ENCODE measurements at places on chromosomes 7 and 10.

DNA sequence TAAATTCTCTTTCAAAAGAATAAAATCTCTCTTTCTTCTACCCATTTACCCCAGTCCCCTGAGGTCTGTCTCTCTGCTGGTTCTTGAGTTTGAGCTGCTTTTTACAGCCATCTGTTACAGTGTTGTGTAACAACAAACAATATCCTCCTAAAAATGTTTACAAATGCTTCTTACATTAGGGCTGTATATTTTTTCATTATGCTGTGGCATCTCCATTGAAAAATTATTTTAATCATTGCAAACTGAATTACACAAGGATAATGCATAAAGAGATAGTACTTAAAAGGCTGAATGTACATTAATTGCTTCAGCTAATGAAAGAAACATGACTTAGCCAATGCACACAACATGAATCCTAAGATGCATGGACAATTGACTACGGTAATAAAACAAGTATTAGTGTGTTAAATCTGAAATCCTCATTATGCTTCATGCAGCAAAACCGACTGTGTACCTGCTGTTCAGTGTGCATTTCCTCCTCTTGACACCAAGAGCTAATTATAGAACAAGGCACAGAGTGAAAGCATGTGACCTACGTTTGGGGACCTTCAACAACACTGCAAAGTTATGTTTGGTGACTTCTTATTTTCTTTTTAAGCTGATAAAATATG lies 181.7 kb upstream of the RHOBTB1 start:
- no peak for DNase-seq

DNA sequence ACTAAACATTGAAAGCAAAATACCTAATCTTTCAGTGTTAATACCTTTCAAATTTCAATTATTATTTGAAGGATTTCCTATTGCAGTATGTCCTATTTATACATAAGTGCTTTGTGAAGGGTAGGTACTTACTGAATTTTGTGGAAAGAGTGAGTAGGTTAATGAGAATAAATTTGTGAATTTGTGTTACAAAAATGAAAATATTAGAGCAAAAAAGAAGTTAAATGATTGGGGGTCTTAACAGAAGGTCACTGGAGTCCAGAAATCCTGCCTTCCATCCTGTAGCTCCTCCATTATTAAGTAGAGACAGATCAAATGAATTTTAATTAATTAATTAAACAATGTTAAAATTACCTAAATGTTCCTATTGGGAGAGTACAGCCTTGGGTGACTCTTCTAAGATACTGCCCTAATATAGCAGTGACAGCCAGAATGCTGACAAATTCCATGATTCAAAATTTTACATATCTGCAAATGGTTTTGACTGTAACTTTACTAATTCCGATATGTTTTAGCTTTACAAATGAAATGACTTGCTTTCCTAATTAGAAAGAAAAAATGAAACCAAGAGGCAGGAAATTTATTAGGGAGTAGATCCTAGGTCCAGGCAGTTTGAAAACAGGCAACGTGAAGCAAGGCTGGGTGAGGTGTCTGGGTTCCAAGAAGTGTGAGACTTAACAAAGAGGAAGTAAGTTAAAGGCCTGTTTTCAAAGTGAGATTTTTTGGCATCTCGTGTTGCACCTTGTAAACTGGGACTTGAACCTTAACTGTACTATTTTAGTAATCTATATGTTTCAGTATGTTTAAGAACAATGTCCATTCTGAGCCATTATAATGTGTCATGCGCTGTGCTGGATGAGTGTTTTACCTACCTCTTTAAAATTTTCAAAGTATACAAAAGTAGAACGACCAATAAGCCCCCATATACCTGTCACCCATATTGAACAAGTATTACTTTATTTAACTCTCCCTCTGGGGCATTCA lies 1.5 kb downstream of the PIK3CG start:
- no peak for DNase-seq

- no peak for DNase-seq
Measured at GRCh38 chr7:139909379-139910050, 80.5 kb downstream of the TBXAS1 start.

DNA sequence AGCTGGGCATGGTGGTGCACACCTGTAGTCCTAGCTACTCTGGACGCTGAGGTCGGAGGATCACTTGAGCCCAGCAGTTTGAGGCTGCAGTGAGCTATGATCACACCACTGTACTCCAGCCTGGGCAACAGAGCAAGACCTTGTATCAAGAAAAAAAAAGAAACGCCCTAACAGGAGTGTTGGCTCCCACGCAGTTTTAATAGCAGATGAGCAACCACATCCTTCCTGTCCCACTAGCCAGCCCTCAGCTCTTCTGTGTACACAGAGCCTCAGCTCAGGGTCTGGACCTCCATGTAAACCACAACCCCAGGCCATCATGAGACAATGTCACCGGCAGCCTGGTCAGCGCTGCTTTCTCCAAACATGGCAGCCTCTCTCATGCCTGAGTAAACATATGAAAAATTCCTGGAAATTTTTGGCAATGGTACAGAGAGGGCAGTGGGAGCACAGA lies 108.2 kb downstream of the PIP4K2A start:
- no peak for DNase-seq

DNA sequence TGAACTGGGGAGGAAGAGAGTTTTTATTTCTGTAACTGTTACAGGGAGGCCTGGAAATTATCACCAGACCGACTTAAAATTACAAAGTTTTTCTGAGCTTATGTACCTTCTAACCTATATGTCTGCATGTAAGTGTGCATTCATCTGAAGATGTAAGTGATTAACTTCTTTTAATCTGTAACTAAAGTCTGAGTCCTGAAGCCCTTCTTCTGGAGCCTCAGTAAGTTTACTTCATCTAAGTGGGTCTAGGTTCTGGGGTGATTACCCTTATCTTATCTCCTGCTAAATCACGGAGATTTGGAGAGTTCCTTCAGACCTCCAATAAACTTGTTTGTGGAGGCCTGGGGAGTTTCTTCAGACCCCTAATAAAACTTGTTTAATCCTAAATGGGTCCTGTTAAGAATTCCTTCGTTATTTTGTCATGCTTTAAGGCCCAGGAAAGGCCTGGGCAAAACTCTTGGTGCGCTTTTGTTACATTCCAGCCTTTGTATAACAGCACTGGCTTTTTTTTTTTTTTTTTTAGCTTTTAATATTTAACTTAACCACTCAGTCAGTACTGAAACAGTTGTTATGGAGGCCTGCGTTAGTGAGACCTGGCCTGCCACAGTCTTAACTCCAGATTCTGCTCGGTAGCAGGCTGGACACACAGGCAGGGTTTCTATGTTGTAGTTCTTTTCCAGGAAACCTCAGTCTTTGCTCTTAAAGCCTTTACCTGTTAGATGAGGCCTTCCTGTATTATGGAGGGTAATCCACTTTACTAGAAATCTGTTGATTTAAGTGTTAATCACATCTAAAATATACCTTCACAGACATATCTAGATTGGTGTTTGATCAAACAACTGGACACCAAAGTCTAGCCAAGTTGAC lies 33.0 kb downstream of the TPST1 start:
- DNase-seq: no peak

GRCh38 chr10:43125881-43126731 lies 12.1 kb upstream of the CSGALNACT2 start:
- DNase-seq: no peak

- DNase-seq: peak; percentile 68
Measured at GRCh38 chr7:21256310-21256877, 171.5 kb upstream of the SP4 start.

DNA sequence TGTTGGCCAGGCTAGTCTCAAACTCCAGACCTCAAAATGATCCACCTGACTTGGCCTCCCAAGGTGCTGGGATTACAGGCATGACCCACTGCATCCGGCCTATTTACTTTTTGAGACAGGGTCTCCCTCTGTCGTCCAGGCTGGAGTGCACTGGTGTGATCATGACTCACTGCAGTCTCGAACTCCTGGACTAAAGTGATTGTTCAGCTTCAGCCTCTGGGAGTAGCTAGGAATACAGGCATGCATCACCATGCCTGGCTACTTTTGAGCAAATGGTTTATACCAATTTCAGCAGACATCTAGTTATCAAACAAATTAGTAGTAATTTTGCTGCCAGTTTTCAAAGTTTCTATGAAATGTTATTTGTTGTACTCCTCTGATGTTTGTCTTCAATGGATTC lies 2.2 kb upstream of the WAC start:
- no peak for DNase-seq

DNA sequence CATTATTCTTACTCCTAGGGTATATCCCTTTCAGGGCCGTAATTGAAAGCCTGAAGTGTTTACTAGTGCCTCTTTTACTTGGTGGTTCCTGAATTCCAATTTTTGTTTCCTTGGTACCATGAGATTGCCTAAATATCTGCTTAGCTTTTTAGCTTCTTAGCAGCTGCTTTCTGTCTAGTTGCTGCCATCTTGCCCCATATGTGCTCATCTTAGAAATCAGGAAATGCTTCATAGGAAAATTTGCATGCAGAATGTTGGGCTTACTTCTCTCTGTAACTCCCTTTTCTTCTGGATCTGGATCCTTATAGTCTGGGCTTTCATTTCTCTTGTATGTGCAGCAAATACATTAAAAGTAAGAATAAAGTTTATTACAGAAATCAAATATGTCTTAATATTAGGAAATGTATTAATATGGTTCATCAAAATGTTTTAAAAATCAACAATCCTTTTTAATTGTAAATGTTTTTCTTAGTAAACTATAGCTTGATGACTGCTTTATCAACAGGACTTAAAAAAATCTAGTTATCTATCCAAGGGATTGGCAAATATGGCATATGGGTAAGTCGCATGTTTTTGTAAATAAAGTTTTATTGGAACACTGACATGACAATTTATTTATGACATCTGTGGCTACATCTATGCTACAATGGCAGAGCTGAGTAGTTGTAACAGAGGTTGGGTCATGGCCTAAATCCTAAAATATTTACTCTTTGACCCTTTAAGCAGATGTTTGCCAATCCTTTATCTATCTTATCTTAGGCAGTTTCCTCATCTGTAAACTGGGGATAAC lies 73.5 kb upstream of the CDK6 start:
- DNase-seq: no peak

- no peak for DNase-seq
Measured at GRCh38 chr10:1572519-1573333, 164.6 kb downstream of the ADARB2 start.

DNA sequence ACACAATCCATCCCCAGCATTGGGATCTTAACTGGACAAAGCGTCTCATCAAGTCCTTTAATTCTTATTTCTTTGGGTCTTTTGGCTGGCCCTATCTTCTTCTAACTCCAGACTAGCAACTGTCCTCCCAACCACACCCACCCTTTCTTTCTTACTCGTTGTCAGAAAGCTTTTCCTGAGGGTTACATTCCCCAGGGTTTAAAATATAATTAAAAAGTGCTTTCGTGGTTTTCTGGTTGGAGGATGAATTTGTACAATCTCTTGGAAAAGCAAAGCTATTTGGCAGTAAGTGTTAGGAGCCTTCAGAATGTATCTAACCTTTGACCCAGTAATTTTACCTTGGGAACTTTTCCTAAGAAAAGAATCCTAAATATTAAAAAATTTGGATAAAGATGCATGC lies 10.4 kb upstream of the ITGB8 start:
- DNase-seq: no peak

DNA sequence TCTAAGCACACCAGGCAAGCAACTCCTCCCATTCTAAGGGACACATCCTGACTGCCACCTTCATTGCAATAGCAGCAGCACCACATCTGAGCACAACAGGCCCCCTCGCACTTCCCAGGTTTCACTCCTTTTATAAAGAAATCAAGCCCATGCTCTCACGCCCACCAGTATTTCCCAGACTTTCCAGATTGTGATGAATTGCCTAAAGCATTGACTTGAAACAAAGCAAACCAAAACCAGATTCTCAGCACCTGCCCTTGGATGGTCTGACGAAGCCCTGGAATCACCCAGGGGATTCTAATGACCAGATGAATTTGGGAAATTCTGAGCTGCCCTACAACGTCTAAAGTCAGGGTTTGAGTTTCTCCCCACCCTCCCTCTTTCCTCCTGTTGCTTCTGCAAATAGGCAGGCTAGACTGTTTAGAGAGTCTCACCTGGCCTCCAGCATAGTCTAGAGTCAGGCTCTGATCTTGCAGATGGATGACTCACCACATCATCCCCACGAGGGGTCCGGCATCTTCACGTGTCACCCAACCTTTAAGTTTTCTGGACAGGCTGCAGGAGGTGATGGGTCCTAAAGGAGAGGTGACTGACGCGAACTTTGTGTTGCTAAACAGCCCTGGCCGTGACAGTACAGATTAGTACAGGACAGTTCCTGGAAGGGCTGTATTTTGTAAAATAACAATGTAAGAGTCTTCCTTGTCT lies 198.0 kb downstream of the SKIDA1 start:
- no peak for DNase-seq

- DNase-seq: no peak
Measured at GRCh38 chr10:133158756-133159610, 1.0 kb upstream of the KNDC1 start.

DNA sequence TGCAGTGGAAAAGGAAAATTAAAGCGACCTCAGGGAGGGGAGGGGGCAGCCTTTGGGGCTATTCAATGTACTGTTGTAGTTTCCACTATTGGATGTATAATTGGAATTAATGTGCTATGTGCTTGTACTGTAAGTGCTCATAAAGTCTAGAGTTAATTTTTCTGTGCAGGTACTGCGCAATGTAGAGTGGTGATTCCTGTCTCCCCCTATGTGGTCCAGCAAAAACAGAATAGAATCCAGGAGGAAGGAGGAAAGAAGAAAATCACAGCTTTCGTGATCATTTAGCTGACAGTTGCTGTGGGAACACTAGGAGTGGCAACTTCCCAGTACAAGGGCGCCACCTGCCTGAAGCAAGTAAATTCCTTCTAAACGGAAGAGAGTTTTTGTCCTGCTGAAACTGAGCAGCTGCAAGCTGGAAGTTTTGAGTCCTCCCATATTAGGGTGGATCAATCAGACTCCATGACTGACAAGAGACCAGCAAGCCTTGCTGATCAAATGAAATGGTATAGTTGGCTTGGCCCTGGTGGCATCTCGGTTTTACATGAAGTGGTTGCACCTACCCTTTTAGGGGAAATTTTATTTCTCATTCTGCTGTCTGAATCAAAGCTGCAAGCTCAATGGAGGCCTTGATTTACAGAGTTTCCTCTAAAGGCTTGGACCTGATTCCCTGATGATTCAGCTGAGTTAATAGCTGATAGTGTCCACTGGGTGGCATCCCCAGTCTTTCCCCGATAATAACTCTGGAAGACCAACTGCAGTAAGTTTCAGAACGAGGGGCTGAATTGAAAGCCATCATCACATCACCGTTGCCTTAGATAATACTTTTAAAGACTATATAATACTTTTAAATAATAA lies 299.8 kb downstream of the HGF start:
- DNase-seq: peak; percentile 72

GRCh38 chr10:117926491-117926890 lies 120.2 kb downstream of the RAB11FIP2 start:
- DNase-seq: no peak

GRCh38 chr10:110813743-110814472 lies 57.8 kb upstream of the PDCD4 start:
- no peak for DNase-seq

DNA sequence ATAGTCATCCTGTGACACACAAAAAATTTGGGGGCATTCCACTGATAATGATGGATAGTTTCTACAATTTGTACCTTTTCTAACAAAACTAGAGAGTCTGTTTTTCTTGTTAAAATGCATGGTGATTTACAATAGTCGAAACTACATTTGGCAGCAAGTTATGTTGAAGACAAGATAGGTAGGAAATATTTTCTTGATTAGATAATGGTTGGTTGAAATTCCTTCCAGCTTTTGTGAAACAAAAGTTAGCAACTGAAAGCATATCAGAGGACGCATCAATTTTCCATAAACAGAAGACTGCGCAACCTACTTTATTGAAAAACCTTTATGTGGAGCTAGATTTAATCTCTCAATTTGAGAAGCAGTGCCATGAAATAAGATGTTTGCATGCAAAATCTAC lies 155.8 kb upstream of the GLI3 start:
- no peak for DNase-seq

- DNase-seq: no peak
Measured at GRCh38 chr7:68511281-68511680, 1087.0 kb upstream of the AUTS2 start.

Data from SHP77 treated with DMSO at 0.1 percent for 48 hours (cell line).